SJCRH30 (cell line): ENCODE measurements at places on chromosomes 13 and 19.
A peak's percentile ranks its signal among the peaks of the same experiment; 100 is the strongest.

GRCh38 chr13:48965736-48966135 is 10.0 kb upstream of the FNDC3A start:
- no peak overlapping the region for H3K4me3 ChIP-seq
- no peak overlapping the region for H3K27ac ChIP-seq
- no peaks in the 10 kb centered on the region for H3K4me1 ChIP-seq

DNA sequence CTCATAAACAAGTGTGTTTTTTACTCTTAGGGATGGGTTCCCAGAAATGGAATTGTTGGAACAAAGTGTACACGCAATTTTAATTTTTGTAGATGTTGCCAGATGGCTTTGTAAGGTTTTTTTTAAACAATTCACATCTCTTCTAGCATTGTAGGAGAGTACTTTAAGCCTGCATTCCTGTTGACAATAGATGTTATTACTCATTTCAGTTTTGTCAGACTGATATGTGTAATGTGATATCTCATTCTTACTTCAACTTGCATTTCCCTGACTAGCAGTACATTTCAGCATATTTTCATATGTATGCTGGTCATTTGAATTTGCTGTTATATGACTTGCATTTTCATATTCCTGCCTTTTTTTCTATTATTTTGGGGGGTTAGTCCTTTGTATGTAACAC is 186.6 kb upstream of the SLITRK6 start:
- H3K27ac ChIP-seq, result no peak overlapping the region
- no peaks in the 10 kb centered on the region for H3K4me1 ChIP-seq
- H3K36me3 ChIP-seq, result no peaks in the 10 kb centered on the region
- H3K27me3 ChIP-seq, result no peaks in the 10 kb centered on the region
- H3K4me3 ChIP-seq, result no peak overlapping the region

DNA sequence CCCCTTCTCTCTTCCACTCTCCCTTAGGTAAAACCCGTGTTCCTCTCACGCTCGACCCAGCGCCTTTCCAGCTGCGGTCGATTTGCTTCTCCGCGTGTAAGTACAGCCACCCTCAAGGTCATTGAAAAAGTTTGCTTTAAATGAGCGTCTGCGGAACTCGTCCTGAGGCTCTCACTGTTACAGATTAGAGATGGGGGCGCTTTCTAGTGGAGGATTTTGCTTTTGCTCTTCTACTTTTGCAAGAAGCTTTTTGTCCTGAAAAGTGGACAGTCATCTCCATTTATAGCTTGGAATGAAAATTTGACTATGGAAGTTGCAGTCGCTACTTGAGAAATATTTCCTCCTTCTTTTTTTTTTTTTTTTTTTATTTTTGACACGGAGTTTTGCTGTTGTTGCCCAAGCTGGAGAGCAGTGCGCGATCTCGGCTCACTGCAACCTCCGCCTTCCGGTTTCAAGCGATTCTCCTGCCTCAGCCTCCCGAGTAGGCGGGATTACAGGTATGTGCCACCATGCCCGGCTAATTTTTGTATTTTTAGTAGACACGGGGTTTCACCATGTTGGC is 595 bp upstream of the RAB20 start:
- H3K27ac ChIP-seq, result peak overlapping the region; percentile 29; the same call in 1 of the 2 replicates
- H3K4me3 ChIP-seq, result peak overlapping the region; percentile 76
- DNase-seq, result no peak
- H3K36me3 ChIP-seq, result no peaks in the 10 kb centered on the region
- H3K27me3 ChIP-seq, result no peaks in the 10 kb centered on the region
- no peaks in the 10 kb centered on the region; the same call in 1 of the 2 replicates for H3K4me1 ChIP-seq

DNA sequence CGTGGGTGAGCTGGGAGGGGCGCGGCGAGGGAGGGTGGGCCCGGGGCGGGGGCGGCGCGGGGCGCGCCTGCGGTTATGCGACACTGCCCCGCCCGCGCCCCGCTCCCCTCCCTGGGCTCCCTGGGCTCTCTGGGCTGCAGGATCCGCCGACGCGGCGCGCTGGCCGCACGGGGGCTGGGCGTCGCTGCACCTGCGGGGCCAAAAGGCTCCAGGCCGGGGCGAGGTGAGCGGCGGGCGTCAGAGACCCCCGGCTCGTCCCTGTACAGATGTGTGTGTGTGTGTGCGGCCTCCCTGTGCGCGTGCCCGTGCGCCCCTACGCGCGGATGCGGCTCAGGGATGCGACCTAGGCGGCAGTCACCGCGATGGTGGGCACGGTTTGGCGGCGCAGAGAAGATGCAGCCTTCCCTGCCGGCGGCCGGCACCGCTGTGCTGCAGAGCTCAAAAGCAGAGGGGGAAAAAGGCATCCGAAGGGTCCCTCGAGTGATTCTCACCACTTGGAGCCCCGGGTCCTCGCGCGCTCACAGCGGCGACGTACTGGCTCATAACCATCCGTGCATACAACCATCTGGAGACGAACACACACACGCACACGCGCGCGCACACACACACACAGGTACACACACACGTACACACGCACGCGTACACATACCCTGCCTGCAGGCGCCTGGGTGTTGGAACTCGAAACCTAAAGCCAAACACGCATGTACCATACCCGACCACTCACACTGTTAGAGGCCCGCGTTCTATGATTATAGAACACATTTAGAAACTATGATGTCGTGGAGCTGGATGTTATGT is 709 bp downstream of the ATP8A2 start:
- H3K4me3 ChIP-seq, result no peak overlapping the region
- no peaks in the 10 kb centered on the region for H3K4me1 ChIP-seq
- no peak for DNase-seq
- H3K27ac ChIP-seq, result no peak overlapping the region
- H3K27me3 ChIP-seq, result peaks cover 10% of the 10 kb centered on the region

GRCh38 chr19:1089891-1090290 is 5.3 kb downstream of the POLR2E start:
- no peak for DNase-seq
- peaks cover 33% of the 10 kb centered on the region for H3K36me3 ChIP-seq
- H3K27ac ChIP-seq, result no peak overlapping the region
- H3K4me1 ChIP-seq, result peaks cover 8% of the 10 kb centered on the region; the same call in 1 of the 2 replicates
- no peaks in the 10 kb centered on the region for H3K27me3 ChIP-seq

GRCh38 chr19:38227287-38228004 is 3.4 kb upstream of the DPF1 start:
- DNase-seq, result no peak
- no peaks in the 10 kb centered on the region for H3K27me3 ChIP-seq
- H3K36me3 ChIP-seq, result no peaks in the 10 kb centered on the region
- no peak overlapping the region; the same call in 1 of the 2 replicates for H3K4me3 ChIP-seq
- H3K27ac ChIP-seq, result no peak overlapping the region
- H3K4me1 ChIP-seq, result no peaks in the 10 kb centered on the region; the same call in 1 of the 2 replicates

- peak; percentile 79 for DNase-seq
- no peaks in the 10 kb centered on the region for H3K36me3 ChIP-seq
- no peaks in the 10 kb centered on the region for H3K27me3 ChIP-seq
- H3K27ac ChIP-seq, result no peak overlapping the region
These were observed 22.0 kb downstream of the ITGBL1 start for GRCh38 chr13:101474419-101474957.

DNA sequence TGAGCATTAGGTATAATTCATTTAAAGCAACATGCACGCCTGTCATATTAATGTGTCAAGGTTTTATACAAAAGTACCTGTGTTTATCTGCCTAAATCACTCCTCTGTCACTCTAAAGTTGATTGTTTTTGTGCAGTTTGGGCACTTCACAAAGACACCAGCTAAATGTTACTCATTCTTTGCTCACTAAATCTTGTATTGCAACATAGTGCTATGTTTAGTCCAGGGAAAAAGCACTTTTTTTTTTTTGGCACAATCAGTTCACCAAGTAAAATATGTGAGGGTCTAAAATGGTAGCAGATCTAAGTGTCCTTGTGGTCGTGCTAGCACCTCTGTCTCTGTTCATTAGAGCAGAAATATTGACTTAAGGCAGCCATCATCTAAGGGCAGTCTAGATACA is 2526.7 kb upstream of the PCDH20 start:
- H3K4me1 ChIP-seq, result no peaks in the 10 kb centered on the region
- no peaks in the 10 kb centered on the region for H3K36me3 ChIP-seq
- no peak for DNase-seq

GRCh38 chr19:10271543-10272086 is 695 bp downstream of the ICAM1 start:
- DNase-seq, result no peak
- no peak overlapping the region for H3K27ac ChIP-seq
- H3K4me3 ChIP-seq, result no peak overlapping the region

DNA sequence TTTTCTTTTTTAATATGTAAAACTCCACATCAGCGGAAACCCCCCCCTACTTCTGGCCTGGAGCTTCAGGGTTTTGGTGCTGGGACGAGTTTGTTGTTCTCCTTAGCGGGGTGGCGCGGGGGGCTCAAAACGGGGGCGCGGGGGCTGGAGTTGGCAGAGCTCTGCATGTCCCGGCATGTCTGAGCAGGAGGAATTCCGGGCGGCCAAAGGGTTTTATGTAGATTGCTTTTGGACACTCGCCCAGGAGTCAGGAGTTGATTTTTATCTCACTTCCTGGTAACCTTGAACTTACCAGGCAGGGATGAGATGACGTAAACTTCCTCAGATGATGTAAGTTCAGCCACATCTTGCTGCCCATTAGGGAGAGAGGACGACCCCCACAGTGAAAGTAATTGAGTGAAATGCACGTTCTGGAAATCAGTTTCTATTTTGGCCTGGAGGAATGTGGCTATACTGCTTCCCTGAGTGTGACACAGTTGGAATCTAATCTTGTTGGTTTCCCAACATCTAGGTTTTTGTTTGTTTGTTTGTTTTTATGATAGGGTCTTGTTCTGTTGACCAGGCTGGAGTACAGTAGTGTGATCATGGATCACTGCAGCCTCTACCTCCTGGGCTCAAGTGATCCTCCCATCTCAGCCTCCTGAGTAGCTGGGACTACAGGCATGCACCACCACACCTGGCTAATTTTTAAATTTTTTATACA is 21.0 kb upstream of the GDF15 start:
- H3K4me1 ChIP-seq, result peaks cover 48% of the 10 kb centered on the region
- peak overlapping the region; percentile 35 for H3K4me3 ChIP-seq
- peak overlapping the region; percentile 98 for H3K27ac ChIP-seq
- no peaks in the 10 kb centered on the region for H3K36me3 ChIP-seq
